ENCODE measurements at places on chromosomes 16 and 17. TPM values are rescaled to one million over a fixed set of nuclear protein-coding genes. Genes with fewer than 3 reads are reported as not detected.

GRCh38 chr17:45311760-45312476 is 4.9 kb downstream of the MAP3K14 start:
- peak; percentile 83 for DNase-seq

GRCh38 chr17:49093131-49093530 is 39.4 kb upstream of the B4GALNT2 start:
- DNase-seq = peak; percentile 1

The GRAP gene
- total RNA-seq = 1.5 TPM

DNA sequence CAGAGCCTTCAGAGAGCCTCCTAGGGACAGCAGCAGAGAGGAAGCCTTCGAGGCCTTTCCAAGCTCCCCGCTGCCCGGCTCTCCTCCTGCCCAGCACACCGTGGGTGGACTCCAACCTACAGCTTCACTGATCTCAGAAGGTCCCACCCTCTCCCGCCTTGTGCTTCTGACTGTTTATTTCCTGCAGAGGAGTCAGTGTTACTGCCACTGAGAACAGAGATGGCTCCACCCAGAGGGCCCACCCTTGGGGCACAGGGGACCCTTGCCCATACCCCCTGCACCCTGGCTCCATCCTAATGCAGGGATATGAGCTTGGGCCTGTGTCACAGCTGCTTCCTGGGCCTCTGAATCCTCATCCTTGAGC is 52.8 kb upstream of the TOB1 start:
- DNase-seq = peak; percentile 75

The PSMD12 gene
- total RNA-seq = 35.9 TPM

DNA sequence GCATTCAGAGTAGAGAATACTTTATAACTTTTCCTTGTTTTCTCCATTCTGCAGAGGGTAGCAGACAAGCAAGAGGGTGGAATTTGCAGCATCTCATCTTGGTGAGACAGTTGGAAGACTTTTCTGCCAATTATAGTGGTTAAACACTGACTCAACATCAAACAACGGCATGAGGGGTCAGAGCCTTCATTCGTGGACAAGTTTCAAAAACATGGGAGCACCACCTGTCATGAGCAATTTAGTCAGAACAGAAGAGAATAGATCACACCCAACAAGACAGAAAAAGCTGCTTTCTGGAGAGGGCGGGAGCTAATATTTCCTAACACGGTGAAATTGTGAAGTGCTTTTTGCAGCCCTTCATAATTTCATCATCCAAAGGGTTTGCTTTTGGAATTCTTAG is 17.9 kb upstream of the ZNF652 start:
- DNase-seq = no peak

The OR1A2 gene
- not detected for total RNA-seq

- DNase-seq = no peak
Observed at GRCh38 chr16:840561-841454, 40.3 kb upstream of the GNG13 start.

The PABPN1L gene
- not detected for total RNA-seq

The EVPLL gene
- total RNA-seq = 0.52 TPM

DNA sequence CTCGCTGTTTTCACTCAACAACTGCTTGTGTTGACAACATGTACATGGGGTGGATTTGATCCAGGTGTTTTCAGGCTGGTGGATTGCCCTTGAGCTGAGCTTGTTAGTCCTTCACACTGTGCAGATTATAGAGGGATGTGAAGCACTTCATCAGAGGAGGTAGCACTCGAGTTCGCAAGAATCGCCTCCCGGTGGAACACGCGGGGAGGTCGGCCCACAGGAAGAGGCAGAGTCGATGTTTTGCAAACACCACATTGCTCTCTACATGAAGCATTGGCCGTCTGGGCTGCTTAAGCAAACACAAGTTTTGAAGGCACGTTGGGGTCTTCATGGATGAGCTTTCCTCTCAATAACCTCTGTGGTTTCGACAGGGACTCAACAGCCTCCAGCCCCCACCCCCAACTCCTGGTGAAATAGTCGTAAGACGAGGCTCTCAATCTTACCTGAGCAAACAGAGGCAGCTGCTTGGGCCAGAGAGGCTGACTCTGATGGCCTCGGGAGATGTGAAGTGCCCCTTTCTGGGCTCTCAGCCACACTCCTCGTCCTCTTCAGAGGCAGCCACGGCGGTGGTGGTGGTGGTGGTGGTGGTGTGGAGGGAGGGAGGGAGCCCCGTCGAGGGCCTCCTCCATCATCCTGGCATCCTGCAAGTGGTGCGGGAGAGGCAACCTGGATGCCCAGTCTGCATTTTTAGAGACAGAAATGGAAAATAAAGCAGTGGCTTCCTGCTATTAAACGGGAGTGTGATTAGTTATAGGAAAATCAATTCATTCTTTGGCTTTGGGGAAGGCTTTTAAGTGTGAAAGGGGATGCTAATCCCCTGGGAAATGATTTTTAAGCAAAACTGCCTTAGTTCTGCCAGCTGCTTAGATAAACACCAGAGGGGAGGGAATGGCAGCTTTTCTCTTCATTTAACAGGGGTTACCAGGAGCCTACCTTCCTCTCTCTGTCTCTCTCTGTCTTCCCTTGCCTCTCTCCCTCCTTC is 552.5 kb upstream of the EEF2KMT start:
- no peak for DNase-seq

GRCh38 chr16:27406511-27407128 is 4.6 kb downstream of the IL21R start:
- DNase-seq = no peak

The TOX3 gene
- 5.7 TPM for total RNA-seq

DNA sequence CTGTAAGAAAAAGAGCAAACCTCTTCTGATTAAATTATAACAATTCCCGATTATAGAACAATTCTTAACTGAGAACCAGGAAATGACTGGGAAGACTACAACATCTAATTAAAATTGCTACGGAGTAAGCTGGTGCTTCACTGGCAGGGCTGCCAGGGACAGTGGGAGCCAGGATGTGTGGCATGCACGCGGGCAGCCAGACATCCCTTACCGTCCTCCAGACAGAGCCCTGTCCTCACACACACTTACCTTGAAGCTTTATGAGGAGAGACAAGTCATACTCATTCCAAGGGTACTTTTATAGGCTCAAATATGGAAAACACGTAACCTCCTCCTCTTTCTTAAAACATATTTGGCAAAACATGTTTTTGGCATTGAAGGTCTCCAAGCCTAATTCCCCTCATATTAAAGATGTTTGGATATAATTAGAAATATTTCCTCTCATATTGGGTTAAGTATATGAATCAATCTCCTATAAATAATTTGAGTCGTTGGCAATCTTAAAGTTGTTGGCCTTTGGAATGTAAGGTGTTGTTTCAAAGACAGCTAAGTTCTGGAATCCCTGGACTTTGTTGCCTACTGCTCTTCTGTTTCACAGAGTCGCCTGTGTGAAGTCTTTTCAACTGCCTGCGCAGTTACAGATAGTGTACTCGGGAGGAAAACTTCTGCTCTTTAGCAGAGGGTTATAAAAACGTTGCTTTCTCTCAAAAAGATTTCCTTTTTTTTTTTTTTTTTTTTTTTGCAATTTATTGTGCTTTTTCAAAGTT is at the start of gene MYH1:
MYH1 (minus strand) TSS at position 272 of the 767 bp plus-strand sequence. CDS start 1,900 bp downstream, outside the sequence.
- no peak for DNase-seq

GRCh38 chr17:29687596-29687995 is 64.9 kb upstream of the CORO6 start:
- DNase-seq = no peak

- no peak for DNase-seq
Observed at GRCh38 chr16:50523710-50524109, 24.5 kb upstream of the NKD1 start.

GRCh38 chr17:57563958-57564357 is 181.1 kb downstream of the CCDC182 start:
- no peak for DNase-seq

DNA sequence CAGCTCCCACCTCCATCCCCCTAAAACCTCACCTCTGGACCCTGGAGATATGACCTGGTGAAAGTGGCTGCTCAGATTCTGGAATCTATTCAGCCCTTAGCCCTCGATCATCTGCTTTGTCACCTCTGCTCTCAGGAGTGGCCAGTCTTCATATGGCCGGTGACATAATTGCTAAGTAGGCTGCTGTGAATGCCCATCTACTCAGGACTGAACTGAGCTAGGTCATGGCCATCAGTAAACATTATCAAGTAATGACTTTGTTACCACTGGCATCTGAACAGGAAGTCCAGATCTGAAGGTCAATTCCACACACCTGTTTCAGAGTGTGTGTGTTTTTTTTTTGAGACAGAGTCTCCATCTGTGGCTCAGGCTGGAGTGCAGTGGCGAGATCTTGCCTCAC is 78.6 kb downstream of the CDK5R1 start:
- DNase-seq = no peak

DNA sequence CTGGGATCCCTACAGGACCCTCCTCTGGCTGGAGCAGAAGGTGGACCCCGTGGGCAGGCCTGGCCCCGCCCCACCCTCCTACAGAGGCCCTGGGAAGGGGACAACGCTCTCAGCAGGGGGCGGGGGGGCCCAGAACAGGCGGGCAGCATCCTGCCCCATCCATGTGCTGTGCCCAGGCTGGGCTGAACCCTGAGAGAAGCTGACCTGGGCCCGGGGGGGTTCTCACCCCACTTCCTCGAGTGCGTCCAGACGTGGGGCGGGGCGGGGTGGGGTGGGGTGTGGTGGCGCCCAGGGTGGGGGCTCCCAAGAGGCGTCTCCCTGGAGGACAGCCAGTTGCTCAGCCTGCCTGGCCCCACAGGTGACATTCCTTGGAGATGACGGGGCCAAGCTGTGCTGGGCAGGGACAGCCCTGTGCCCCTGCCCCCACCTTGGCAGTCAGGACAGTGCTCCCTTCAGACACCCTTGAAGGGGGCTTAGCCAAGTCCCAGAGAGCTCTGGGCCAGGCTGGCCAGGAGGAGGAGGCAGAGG is 390 bp upstream of the UNC13D start:
- DNase-seq = peak; percentile 95

The RTN4RL1 gene
- total RNA-seq = not detected

DNA sequence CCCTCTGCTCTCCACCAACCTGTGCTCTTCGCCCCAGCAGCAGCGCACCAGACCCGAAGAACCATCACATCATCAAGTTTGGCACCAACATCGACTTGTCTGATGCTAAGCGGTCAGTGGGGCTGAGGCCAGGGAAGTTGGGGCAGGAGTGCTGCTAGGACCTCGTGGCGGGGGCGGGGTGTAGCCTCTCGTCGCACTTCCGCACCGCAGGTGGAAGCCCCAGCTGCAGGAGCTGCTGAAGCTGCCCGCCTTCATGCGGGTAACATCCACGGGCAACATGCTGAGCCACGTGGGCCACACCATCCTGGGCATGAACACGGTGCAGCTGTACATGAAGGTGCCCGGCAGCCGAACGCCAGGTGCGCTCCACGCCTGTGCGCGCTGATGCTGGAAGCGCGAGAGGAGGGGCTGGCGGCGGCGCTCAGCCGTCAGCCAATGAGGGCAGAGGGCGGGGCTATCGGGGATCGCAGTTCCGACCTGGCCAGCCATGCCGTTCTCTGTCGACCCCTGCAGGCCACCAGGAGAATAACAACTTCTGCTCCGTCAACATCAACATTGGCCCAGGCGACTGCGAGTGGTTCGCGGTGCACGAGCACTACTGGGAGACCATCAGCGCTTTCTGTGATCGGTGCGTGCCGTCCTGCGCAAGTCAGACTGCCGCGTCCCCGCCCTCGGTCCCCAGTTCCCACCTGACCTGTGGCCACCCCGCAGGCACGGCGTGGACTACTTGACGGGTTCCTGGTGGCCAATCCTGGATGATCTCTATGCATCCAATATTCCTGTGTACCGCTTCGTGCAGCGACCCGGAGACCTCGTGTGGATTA is 3.2 kb upstream of the TMEM88 start:
- peak; percentile 91 for DNase-seq

GRCh38 chr17:36597226-36597625 is 4.2 kb upstream of the MRM1 start:
- no peak for DNase-seq

GRCh38 chr16:72891291-72892227 is 156.4 kb downstream of the ZFHX3 start:
- no peak for DNase-seq

GRCh38 chr16:11315510-11315909 is 29.7 kb upstream of the RMI2 start:
- DNase-seq = peak; percentile 11

DNA sequence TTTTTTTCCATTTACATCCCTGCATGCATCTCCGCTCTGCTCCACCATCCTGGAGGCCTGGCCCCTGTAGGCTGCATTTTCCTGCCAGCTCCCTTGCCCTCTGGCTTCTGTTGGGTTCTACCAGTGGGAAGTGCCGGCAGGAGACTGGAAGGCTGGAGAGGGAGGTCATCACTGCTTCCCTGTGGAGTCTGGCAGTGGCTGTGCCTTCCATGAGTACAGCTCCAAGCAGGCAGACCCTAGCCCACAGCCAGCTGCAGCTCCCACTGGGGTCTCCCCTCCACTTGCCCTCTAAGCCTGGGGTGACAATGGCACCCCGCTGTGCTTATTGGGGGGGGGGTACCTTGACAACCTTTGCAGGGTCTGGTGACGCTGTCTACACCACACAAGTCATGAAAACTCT is 37.3 kb downstream of the MMP15 start:
- DNase-seq = no peak

DNA sequence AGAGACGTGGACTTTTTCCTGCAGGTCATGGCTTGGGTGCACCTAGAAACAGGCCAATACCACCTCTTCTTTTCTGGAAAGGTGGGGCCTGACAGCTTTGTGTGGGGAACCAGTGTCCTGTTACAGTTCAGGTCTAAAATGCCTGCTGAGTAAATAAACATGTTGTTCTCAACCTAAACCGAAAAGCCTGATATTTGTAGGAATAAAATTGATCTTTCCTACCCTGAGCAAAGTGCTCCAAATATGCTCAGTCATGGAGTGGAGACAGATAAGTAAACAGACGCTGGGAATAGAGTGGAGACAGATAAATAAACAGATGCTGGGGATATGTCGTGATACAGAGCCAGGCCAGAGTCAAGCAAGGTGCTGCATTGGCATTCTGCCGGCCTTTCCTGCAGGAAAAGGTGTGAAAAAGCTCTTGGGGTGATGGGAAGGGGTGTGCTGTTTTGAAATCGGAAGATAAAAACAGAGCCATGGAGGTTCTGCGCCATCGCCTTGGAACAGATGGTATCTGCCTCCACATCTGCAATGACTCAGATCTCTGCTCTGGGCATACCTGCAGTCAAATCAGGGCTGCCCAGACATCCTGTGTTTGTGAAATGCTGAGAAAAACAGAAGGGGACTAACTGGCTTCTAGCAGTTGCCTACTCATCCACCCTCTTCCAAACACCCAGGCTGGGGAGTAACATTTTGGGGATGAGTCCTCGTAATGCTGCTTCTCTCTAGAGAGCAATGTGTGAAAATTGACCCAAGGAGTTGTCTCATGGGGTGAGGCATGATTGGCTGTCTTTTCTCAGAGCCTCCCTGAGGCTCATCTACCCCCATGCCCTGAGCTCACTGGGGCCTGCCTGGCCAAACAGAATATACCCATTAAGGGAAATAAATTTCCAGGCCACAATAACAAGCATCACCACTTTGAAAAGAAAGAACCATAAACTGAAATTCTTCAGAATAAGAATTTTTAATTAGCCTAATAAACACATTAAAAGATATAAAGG is 16.8 kb upstream of the TRPV2 start:
- no peak for DNase-seq

- peak; percentile 23 for DNase-seq
Observed at GRCh38 chr16:2278272-2278608, 10.3 kb upstream of the RNPS1 start.

All from HT-29 (cell line).